ENCODE measurements at places on chromosomes 2 and 18.

- DNase-seq, result no peak
These were observed 119.2 kb upstream of the SCN7A start for GRCh38 chr2:166613226-166613625.

DNA sequence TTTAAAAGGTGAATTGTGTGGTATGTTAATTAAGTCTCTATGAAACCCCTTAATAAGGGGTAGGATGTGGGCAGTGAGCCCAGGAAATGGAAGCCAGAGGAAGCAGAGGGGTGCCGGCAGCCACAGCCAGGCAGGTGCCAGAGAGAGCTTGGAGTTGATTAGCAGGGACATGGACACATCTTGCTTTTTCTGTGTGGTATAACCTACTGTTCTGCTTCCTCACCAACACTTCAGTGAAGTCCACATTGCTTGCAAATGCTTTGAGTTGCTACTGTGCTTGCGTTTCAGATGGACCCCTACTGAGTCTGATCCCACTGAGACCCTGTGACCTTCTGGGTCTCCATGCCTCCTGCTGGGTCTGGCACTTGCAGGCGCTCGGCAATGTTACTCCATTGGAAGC lies 30.3 kb upstream of the ARHGEF4 start:
- DNase-seq, result no peak

DNA sequence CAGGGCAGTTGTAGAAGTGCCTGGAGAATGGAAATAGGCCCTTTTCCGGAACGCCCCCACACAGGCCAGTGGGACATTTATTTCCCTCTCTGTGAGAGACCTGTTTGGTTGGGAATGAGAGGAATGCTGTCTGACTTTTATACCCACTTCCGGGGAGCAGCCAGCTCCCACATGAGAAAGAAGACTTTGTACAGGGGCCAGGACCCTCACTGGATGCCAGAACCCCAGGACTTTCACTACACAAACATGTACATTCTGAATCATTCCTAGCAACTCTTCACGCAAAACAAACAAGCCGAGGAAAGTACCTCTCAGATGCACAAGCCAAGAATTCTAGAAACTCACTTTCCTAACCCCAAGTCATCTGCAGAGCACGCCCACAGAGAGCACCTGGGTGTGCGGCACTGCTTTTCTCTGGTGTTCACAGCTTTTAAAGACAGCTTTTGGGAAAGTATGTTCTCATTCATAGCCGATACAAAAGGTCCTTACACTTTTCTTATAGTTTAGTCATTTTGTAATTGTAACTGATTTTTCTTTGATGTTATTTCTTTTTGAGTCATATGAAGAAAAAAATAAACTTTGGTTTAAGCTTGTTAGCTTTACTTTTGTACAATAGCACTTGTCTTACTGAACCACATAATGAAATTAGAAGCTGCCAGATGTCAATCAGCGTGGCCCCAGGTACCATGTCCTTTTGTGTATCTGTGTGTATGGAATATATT lies 856.1 kb upstream of the ID2 start:
- no peak for DNase-seq

DNA sequence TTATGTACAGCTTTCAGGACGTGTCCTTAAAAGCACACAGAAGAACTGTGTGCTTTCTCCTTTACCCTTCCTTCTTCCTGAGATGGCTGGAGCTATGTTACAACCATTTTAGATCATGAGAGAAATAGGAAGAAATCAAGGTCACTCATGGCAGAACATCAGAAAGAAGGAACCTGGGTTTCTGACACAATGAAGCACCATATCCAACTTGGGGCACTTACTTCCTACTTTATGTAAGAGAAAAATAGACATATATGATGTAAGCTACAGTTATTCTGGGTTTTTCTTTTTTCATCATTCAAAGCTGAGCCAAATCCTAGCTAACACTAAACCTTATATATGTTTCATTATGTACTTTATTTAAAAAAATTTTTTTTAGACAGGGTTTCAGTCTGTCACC lies 79.5 kb downstream of the FAM161A start:
- no peak for DNase-seq

DNA sequence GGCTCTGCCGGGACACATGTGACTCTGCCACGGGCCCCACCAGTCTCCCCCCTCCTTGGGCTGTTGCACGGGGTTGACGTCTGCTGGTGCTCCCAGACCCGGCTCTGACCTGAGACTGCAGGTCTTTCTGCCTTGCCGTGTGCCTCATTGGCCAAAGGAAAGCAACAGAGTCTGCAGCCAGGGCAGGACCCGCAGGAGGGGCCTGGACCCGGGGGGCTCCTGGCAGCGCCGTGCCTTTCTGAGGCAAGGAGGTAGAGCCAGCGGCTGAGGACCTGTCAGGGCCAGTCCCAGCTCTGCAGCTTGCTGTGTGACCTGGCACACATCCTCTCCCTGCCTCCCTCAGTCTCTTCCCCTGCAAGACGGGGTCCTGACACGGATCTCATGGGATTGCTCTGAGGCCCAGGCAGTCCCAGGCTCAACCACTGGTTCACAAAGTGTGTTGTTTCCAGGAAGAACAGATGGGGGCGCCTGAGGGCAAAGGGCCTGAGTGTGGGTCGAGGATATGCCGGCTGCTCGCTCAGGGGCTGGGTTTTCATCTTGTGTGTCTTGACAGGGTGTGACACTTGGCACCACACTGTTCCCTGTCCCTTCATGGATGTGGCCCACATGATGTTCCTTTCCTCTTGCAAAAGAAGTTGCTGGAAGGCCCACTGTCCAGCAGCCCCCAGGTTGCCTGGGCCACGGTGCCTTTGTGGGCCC lies 9.0 kb downstream of the CAPN10 start:
- no peak for DNase-seq

- no peak for DNase-seq
These were observed 180.5 kb upstream of the CWC22 start for GRCh38 chr2:180187611-180188010.

- DNase-seq, result no peak
These were observed 2129.4 kb upstream of the PIK3C3 start for GRCh38 chr18:39825485-39826150.

DNA sequence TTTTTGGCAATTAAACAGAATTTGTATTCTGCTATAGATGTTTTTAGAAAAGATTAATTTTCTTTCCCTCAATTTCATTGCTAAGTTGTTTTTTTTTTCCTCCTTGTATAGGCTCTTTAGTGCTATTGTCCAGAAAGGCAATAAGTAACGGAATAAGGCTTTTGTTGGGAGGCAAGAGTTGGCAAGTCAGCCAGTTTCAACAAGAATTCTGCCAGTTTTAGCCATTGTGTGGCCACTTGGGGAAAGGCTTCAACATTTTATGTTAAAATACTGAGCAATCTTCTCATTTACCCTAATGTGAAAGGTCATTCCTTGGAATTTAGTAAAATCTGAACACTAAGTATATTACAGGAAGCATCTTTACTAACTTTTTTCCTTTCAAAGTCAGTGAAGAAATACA lies 9.6 kb downstream of the CALCRL start:
- DNase-seq, result no peak

GRCh38 chr2:70888923-70889715 lies 46.6 kb upstream of the ATP6V1B1 start:
- no peak for DNase-seq

DNA sequence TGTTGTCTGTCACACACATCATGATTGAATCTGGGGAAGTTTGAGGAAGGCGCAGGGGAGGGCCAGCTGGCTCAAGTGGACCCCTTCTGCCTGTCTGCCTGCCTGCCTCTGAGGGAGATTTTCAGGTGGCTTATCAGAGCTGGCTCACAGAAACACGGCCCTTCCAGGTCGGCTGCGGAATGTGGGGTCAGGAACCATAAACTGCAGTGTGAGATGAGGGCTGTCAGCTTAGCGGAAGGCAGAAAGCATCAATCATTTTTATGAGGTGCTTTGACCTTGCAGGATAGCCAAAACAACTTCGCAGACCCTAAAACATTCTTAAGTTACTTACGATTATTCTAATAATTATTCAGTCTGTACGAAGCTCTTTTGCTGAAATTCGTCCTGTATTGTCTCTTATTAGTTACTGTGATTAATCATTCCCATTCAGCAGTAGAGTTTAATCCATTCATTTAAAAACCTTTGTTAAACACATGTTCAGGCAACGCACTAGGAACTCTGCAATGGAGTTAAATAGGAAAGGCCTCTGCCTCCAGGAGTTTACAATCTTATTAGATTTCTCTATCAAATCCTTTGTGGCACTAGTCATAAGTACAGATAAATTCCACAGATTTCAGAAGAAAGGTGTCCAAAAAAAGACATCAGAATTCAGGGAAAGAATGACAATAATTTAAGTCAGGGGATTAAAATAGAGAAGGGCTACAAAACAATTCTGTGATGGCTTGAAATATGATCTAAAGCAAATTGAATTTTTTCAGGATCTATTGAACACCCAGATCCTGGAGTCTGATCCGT lies 371.6 kb downstream of the HRH4 start:
- DNase-seq, result no peak

GRCh38 chr18:58505181-58505580 lies 123.7 kb downstream of the ALPK2 start:
- no peak for DNase-seq

- DNase-seq, result no peak
These were observed 5.3 kb upstream of the PLB1 start for GRCh38 chr2:28490558-28490957.

DNA sequence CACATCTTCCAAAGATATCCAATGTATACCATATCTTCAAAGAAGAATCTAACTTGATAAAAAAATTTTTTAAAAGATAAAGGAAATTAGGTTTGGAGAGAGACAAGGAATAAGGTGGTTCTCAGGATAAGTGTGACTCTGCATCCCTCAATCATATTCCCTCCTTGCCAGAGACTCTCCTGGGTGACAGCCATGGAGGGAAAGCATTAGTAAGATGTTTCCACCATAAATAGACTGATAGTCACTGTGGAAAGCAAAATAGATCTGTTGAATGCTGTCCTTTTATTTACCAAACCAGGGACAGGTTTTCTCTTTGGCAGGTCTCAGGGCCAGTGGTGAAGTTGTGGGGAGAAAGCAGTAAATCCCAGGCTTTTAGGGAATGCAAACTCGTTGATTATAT lies 107.6 kb downstream of the PRPF40A start:
- no peak for DNase-seq

- DNase-seq, result peak; percentile 69
These were observed 6.1 kb downstream of the CHMP1B start for GRCh38 chr18:11857177-11857887.

GRCh38 chr2:168758970-168759820 lies 43.2 kb upstream of the NOSTRIN start:
- peak; percentile 11 for DNase-seq

- DNase-seq, result no peak
These were observed 146.1 kb upstream of the ZEB2 start for GRCh38 chr2:144666032-144666431.

- DNase-seq, result peak; percentile 62
These were observed 69.9 kb upstream of the ITGB6 start for GRCh38 chr2:160269803-160270570.

DNA sequence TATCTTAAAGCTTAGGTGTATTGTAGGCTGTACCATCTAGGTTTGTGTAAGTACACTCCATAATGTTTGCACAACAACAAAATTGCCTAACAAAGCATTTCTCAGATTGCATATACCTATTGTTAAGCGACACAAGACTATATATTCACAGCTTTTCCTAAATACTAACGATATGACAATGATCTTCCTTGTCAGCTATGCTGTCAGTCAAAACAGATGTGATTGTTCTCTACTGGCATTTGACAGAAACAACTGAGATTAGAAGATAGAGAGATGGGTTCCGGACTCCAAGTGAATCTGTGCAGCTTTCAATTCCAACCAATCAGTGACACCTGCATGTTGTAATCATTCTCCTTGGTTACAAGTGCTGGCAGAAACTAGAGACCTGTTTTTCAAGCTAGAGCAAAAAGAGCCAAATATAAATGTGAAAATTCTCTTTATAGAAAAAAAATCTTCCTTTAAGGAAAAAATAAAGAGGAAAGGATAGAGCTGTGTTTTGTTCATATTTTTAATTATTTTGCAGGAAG lies 1232.3 kb upstream of the SLC39A10 start:
- no peak for DNase-seq

- DNase-seq, result no peak
These were observed 515.0 kb downstream of the PARD3B start for GRCh38 chr2:205060269-205060668.

DNA sequence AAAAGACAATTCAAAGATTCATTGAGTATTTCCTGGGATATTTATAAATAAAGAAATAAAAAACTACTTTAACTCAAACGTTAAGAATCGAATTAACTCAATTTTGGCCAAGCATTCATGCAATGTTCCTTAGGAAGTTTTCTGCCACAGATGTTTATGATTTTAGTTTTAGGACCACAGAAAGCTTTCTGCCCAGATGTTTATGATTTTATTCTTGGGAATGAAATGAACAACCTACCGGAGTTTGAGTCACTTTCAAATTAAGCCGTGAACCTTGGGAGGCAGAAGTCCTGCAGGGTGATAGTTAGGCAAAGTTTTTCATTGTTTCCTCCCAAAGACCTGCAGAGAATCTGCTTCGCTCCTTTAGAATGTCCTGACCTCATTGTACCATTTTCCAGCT lies 34.7 kb upstream of the MBP start:
- no peak for DNase-seq

- peak; percentile 47 for DNase-seq
These were observed 45.5 kb upstream of the SCN7A start for GRCh38 chr2:166539340-166540162.

DNA sequence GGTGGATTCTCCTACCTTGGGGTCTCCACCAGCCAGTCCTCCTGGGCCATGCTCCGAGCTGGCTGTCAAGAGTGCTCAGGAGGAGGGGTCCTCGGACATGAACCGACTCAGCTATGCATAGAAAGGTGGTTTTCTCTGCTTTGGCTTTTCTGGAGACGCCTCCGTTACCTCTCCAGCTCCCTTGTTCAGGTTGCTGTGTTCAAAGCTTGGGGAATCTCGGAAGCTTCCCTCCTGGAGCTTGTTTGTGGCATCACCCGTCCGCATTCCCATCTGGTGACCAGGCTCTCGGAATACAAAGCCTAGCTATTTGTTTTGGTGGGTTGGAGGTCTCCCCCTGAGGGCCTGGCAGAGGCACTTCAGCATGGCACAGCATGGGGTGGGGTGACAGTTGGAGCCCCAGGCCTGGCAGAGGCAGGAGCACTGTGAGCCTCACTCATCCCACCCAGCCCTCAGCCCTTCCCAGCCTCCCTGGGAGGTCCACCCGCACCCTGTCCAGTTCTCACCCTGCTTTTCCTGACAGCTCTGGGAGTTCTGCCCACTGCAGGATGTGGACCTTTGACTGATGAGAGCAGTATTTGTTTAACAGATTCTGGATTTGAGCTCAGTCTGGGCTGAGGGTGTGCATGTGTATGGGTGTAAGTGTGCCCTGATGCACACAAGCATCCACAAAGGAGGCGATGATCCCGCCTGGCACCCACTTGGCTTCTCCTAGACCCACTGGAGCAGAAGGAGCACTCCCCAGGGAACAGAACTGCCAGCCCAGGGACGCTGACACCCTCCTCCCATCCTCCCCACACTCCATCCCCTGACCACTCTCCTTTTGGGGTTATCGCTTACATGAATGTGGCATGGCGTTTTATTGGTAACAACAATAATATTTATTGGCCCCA lies 107.3 kb upstream of the HS6ST1 start:
- DNase-seq, result no peak

GRCh38 chr2:121774235-121774634 lies 18.8 kb downstream of the TSN start:
- DNase-seq, result no peak
